ENCODE measurements at places on chromosomes 12 and 14. TPM values are rescaled to one million over a fixed set of nuclear protein-coding genes. Genes with fewer than 3 reads are reported as not detected.

DNA sequence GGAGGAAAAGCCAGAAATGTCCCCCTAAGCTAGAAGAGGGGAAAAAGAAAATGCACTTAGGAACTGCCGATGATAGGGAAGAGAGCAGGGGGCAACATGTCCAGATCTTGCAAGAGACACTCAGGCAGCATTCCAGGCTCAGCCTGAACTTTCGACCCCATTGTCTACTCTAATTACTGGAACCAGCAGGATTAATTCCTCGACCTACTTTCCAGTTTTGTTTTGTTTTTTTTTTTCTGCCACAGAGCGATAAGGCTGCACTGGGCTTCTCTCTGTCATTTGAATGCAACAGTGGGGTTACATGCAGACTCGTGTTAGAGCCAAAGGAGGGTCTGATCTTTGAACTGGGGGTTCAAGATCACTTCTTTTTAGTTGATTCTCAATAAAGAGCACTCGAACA, 68.7 kb upstream of the MED13L start:
- no peaks in the 10 kb centered on the region for H3K4me1 ChIP-seq
- H3K36me3 ChIP-seq = no peaks in the 10 kb centered on the region
- H3K27ac ChIP-seq = no peak overlapping the region
- DNase-seq = no peak

DNA sequence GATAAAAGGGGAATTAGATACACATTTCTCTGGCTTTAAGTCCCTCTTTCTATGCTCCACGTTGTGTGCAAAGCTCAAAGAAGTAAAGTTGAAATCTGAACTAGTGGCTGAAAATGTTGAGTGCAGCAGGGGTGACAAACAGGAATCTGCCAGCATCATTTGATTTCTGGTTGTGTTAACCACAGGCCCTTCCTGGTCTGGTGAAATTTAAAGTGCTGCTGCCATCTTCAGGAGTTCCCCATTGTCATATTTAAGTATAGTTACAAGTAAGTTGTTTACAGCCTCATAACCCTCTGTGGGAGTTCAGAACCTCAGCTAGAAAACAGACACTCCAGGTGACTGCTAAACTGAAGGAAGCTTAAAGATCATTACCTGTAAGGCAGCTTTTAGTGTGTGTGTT, 90.9 kb upstream of the CCDC196 start:
- peak overlapping the region; percentile 41 for H3K4me3 ChIP-seq
- H3K36me3 ChIP-seq = no peaks in the 10 kb centered on the region
- peak overlapping the region; percentile 47 for H3K27ac ChIP-seq
- H3K27me3 ChIP-seq = peaks cover 11% of the 10 kb centered on the region
- H3K4me1 ChIP-seq = peaks cover 13% of the 10 kb centered on the region

DNA sequence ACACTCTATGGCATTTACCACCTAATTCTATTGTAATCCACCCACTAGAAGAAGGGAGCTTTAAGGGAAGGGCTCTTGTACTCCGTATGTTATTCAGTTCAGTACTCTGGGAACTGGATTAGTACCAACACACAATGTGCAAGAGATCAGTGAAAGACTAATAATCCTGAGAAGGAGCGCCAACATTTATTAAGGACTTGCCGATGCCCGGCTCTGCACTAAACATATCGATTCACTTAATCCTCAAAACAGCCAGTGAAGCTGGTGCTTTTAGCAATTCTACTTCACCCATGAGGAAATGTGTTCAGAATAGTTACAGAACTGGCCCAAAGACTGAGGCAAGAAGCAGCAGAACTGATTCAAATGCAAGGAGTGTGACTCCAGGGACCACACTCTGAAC, 80.9 kb downstream of the RPS6KA5 start:
- peaks cover 23% of the 10 kb centered on the region for H3K36me3 ChIP-seq
- H3K27ac ChIP-seq = no peak overlapping the region
- no peaks in the 10 kb centered on the region for H3K27me3 ChIP-seq
- no peaks in the 10 kb centered on the region for H3K4me1 ChIP-seq

DNA sequence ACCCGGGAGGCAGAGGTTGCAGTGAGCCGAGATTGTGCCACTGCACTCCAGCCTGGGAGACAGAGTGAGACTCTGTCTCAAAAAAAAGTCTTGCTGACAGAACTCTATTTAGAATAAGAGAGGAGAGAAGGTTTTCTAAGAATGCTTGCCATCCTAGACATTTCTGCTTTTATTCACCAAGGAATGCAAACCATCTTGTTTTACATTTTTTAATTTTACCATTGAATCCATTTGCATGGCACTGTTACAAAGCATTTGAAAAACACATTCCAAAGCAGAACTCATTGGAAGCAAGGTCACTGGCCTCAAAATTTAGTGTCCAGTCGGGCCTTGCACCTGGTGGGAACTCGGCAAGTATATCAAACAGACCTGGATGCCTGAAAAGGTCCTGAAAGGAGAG, 44.2 kb upstream of the RASSF3 start:
- peaks cover under 1% of the 10 kb centered on the region for H3K4me1 ChIP-seq
- peaks cover 11% of the 10 kb centered on the region for H3K27me3 ChIP-seq
- H3K36me3 ChIP-seq = no peaks in the 10 kb centered on the region
- H3K4me3 ChIP-seq = no peak overlapping the region

The RERGL gene
- total RNA-seq = not detected

GRCh38 chr14:102280376-102280962, 24.5 kb downstream of the MOK start:
- H3K27ac ChIP-seq = no peak overlapping the region
- H3K27me3 ChIP-seq = no peaks in the 10 kb centered on the region
- no peaks in the 10 kb centered on the region for H3K36me3 ChIP-seq
- DNase-seq = no peak
- no peak overlapping the region for H3K4me3 ChIP-seq
- no peaks in the 10 kb centered on the region for H3K4me1 ChIP-seq

DNA sequence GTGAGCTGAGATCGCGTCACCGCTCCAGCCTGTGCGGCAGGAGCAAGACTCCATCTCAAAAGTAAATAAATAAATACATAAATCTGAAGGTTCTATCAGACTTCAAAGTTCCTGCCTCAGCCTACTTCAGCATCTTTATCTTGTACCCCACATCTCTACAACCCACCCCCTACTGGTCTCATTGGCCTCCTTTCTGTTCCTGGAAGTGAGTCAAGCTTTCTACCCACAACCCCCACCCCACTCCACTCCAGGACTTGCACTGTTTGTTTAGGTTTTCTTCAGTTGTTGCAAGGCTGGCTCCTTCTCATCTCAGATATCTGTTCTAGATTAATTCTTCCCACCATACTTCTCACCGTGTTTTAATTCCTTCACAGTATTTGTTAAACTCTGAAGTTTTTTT, 714 bp upstream of the PSMC6 start:
- H3K36me3 ChIP-seq = peaks cover 34% of the 10 kb centered on the region
- H3K27me3 ChIP-seq = peaks cover 3% of the 10 kb centered on the region
- DNase-seq = peak; percentile 21
- H3K4me3 ChIP-seq = peak overlapping the region; percentile 100

- peak overlapping the region; percentile 40 for H3K27ac ChIP-seq
- H3K36me3 ChIP-seq = no peaks in the 10 kb centered on the region
- peaks cover 50% of the 10 kb centered on the region for H3K27me3 ChIP-seq
- no peaks in the 10 kb centered on the region for H3K4me1 ChIP-seq
- no peak overlapping the region for H3K4me3 ChIP-seq
These were observed 19.2 kb downstream of the TBX3 start for GRCh38 chr12:114664651-114665320.

- H3K36me3 ChIP-seq = peaks cover 3% of the 10 kb centered on the region
- no peaks in the 10 kb centered on the region for H3K4me1 ChIP-seq
- no peak overlapping the region for H3K27ac ChIP-seq
- H3K4me3 ChIP-seq = no peak overlapping the region
These were observed 71.0 kb downstream of the SLC25A47 start for GRCh38 chr14:100393906-100394732.

The NANOG gene
- total RNA-seq = not detected

DNA sequence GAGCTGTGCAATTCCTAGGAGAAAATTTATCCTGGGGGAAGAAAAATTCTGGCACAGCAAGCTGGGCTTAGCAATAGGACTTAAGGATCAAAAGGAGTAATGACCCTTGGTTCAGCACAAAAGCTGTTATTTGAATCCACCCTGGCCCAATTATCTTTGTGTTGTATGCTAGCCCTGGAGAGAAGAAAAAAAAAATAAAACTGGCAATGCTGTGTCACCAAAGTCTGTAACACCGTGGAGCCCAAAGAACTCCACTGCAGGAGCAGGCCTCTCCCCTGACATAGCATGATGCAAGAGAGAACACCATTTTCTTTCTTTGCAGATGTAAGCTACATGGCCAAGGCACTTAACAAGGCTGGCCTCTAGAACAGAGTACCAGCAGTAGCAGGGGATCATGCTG, 63.0 kb upstream of the ARHGAP5 start:
- H3K27me3 ChIP-seq = no peaks in the 10 kb centered on the region
- no peak for DNase-seq
- H3K36me3 ChIP-seq = no peaks in the 10 kb centered on the region
- H3K27ac ChIP-seq = no peak overlapping the region

GRCh38 chr12:47164724-47165439, 85.1 kb upstream of the AMIGO2 start:
- H3K4me1 ChIP-seq = no peaks in the 10 kb centered on the region
- H3K27ac ChIP-seq = no peak overlapping the region
- H3K4me3 ChIP-seq = no peak overlapping the region
- no peaks in the 10 kb centered on the region for H3K27me3 ChIP-seq
- H3K36me3 ChIP-seq = peaks cover 36% of the 10 kb centered on the region
- DNase-seq = no peak

DNA sequence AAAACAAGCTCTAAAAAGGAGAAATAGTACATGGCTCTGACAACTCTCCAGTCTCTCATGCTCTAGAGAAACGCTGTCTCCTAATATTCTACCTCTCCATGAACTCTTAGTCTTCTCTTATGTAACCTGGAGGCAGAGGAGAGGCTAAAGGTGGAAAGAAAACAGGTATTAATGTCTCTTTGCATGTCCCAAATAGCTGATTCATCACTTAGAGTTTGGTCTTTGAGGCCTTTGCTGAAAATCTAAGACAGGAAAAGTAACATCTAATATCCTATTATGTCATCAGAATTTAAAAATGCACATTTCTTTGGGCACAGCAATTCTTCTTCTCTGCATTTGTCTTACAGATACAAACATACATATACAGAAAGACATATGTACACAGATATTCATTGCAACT, 127.2 kb downstream of the DHRS2 start:
- no peak for DNase-seq
- H3K4me3 ChIP-seq = no peak overlapping the region
- H3K27me3 ChIP-seq = peaks cover 7% of the 10 kb centered on the region
- no peak overlapping the region for H3K27ac ChIP-seq

DNA sequence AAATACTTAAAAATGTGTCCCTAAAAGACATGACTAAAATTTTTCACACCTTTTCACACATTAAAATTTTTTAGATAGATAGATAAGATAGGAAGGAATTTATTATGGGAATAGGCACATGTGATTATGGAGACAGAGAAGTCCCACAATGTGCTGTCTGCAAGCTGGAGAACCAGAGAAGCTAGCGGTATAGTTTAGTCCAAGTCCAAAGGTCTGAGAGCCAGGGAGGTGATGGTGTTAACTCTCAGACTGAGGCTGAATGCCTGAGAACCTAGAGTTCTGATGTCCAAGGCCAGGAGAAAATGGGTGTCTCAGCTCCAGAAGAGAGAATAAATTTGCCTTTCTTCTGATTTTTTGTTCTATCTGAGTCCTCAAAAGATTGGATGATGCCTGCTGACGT, 65.7 kb downstream of the POLR3B start:
- H3K4me1 ChIP-seq = no peaks in the 10 kb centered on the region
- no peak overlapping the region for H3K27ac ChIP-seq
- H3K4me3 ChIP-seq = no peak overlapping the region

- no peaks in the 10 kb centered on the region for H3K4me1 ChIP-seq
- H3K36me3 ChIP-seq = no peaks in the 10 kb centered on the region
- no peak overlapping the region for H3K4me3 ChIP-seq
These were observed 129.8 kb upstream of the TMEM132C start for GRCh38 chr12:128137140-128137539.

- no peak overlapping the region for H3K4me3 ChIP-seq
These were observed 6.6 kb downstream of the PLEKHG6 start for GRCh38 chr12:6316921-6317692.

Measured in activated T-helper 1 cell treated with anti-CD3 and anti-CD28 coated beads, Interleukin-12 subunit alpha, Interleukin-12 subunit beta, Interleukin-2, Interleukin-4 antibody, amounts not matched to agents 30 ng/mL and 10 ng/mL and 1 ng/mL, durations not matched to agents 14 hours and 24 hours and 36 hours (primary cell).